Effector CD8-positive, alpha-beta T cell (primary cell): ENCODE measurements at places on chromosomes 5 and 9.
A peak's percentile ranks its signal among the peaks of the same experiment; 100 is the strongest.

GRCh38 chr9:131994364-131995125 lies 85.1 kb downstream of the MED27 start:
- DNase-seq: no peak

DNA sequence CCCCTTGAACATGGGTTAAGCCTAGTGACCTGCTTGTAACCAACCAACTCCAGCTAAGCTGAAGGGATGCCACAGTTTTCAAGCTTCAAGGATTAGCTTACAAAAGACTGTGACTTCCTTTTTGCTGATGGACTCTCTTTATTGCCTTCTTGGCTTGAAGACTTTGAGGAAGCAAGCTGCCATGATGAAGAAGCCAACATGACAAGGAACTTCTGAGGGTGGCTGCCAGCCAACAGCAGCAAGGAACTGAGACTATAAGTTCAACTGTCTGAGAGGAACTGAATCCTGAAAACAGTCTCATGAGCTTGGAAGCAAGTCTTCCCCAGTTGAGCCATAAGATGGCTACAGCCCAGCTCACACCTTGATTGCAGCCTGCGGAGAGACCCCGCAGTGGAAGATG lies 116.1 kb upstream of the TAF11L2 start:
- DNase-seq: no peak

DNA sequence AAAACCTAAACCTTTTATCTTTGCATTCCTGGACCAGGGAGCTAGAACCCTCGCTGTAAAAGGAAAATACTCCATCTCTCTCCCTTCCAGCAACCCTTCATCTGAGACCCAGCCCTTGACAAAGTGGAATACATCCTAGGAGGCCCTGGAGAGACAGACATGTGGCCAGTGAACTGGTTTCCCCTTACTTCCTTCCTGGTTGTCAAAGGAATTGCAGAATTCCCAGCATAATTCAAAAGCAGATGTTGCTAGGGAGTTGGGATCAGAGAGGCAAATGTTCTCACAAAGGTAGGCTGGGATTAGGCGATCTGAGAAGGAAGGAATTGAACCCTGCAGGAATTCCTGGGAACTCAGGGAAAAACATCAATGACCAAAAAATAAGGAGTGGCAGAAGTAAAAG lies 80.9 kb downstream of the MARCHF3 start:
- no peak for DNase-seq

GRCh38 chr9:86821006-86821845 lies 126.1 kb downstream of the GAS1 start:
- no peak for DNase-seq

DNA sequence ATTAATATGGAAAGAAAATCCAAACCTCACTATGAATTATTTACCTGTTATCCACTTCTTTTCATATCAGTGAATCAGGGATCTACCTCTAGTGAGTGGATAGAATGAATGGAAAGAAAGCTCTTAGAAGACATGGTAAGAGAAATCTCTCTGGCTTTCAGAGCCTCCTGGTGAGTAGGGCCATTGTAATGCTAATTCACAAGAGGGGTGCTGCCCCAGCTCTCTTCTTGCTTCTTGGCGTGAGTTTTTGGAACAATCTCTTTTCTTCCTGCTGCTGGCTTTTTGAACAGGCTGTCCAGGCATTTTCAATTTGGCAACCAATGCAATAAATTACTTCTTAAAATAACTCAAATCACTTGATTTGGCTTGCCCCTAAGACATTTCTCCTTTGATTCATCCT lies 49.9 kb upstream of the KCNN2 start:
- no peak for DNase-seq

DNA sequence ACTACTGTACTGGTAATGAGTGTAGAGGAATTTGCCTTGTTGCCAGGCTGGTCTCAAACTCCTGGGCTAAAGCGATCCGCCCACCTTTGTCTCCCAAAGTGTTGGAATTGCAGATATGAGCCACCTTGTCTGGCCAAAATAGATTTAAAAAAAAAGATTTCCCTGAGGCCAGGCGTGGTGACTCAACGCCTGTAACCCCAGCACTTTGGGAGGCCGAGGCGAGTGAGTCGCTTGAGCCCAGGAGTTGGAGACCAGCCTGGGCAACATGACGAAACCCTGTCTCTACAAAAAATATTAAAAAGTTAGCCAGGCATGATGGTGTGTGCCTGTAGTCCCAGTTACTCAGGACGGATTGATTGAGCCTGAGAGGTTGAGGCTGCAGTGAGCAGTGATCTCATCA lies 62.5 kb downstream of the IPO11 start:
- no peak for DNase-seq

DNA sequence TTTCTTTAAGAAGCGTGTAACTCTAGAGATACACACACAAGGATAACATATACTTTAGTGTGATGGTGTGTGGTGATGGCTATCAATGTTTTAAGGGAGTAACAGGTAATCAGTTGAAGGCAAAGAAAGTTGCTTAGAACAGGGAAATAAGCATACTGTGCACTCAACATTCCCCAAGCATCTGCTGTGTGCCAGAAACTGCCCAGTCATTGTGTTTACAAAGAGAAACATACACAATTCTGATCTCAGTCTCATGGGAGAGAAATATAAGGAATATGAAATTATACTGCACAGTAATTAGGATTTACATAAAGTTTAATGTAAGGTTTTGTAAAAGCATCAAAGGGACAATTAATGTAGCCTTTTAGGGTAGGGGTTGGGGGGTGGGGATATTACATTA lies 224.1 kb upstream of the TYRP1 start:
- DNase-seq: no peak

DNA sequence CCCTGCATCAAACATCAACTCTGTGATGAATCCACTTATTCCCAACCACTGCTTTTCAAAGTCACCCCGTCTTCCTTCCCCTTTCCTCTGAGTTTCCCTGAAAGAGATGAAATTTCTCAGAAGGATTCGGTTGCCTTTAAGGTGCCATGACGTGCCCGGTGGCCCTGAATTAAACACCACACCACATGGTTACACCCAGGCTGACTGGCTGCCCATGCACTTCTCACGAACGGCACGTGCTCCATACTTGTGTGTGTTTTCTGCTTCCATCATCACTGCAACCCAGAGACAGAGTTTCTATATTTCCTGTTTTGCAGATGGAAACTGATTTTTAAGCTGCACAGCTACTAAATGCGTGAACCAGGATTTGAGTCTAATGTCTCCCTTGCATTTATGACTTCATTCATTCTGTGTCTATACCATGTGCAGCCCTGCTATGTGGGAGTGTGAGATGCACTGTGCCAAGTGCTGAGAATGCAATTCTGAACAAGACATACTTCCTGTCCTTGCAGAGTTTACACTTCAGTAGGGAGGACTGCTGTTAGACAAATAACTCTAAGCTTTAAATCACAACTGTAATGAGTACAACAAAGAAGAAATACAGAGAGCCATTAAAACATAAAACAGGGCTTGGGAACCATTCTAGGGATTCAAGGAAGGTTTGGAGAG lies 162.9 kb downstream of the NXNL2 start:
- no peak for DNase-seq

- DNase-seq: no peak
Measured at GRCh38 chr9:132985489-132985888, 7.0 kb downstream of the GFI1B start.

GRCh38 chr9:127522727-127523126 lies 71.4 kb downstream of the LRSAM1 start:
- DNase-seq: no peak

DNA sequence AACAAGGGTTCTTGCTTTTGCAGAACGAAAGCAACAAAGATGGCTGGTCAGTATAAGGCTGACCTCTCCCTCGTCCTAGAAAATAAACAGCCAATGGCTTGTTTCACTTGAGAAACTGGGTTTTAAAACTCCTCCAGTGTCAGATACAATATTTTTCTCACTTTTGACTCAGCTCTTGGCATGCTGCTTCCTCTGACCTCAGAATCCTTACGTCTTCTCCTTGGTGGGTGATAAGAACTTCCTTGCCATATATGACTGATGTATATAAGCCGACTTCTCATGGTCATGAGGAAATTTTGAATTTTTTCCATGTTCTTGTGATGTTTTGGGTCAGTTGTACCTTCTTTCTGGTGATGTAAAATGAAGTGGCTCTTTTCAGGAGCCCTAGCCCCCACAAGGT lies 3.8 kb downstream of the ZNF618 start:
- no peak for DNase-seq

- no peak for DNase-seq
Measured at GRCh38 chr9:131252120-131252519, 24.2 kb downstream of the FAM78A start.

DNA sequence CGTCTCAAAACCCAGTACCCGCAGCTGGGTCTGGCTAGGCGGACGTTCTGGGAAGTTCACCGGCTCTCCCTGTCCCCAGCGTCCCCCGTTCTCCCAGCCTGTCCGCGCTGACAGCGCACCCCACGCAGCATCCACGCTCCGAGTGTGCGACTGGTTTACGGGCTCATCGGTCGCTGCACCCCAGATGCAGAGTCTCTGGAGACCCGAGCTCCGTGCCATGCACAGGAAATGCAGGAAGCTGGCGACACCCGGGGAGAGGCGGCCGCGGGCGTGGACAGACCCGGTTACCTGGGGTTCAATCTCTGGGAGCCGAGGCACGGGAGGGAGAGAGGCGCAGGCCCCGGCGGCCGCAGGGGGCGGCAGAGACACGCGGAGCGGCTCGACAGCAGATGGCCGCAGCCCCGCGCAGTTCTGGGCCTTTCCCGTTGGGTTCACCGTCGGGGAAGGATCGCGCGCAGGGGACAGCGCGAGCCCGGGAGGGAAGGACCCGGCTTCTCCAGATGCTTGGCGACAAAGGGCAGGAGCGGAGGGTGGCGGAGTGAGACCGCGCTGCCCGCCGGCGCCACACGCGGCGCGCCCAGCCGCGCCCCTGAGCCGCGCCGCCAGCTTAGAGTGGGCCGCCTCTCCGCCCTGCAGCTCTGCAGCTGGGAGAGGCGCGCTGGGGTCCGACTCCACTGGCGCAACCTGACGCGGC lies 558 bp downstream of the SHROOM1 start:
- peak; percentile 36 for DNase-seq

DNA sequence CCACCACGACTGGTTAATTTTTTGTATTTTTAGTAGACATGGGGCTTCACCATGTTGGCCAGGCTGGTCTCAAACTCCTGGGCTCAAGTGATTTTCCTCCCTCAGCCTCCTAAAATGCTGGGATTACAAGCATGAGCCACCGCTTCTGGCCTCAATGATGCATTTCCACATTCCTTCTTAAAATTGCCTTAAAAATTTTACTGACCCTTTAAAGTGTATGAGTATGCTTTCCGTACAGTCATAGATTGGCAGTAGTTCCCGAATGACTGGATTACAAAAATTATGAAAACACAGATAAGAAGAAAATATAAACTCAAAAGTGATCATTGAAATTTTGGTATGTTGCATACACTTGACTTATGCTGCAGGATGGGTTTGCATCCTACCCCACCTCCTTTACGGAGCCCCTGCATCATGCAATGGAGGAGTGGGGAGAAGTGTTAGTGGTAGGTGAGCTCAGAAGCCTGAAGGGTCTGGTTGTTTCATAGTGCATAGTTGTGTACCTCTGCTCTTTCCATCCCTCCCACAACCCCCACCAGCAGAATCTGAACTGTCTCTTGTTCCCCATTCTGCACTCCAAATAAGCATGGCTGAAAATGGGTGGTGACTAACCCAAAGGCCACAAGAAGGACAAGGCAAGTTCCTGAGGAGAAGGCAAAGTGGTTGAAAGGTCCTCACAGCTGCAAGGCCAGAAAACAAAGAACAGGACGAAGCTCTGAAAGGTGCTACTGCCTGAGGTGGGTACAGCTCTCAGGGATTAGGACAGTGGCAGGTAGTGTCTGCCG lies 26.8 kb downstream of the ANKRD55 start:
- DNase-seq: no peak

- DNase-seq: no peak
Measured at GRCh38 chr5:141077826-141078225, 16.6 kb upstream of the PCDHB2 start.

DNA sequence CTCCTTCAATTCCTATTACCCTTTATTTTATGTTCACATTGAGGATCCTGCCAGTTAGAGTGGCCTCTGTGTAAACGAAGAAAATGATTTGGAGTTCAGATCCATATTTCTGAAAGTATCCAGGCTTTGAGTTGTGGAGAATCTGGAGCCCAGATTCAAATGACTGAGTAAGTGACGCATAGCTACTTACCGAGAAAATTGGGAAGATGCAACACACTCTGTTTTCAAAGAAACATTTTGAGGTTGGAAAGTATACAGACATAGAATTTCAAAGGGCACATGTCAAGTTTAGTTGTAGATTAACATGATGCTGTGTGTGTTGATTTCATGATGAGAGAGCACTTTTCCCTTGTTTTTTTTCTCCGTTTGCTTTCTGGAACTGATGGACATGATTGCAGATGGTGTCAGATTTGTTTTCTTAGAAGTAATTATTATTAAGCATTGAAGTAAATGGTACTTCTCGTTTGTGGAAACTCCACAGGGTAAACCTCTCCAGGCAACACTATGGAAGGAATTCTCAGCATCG lies 148.1 kb downstream of the KDM4C start:
- DNase-seq: no peak

GRCh38 chr5:37787742-37788141 lies 52.1 kb downstream of the GDNF start:
- no peak for DNase-seq

GRCh38 chr5:116944183-116944582 lies 369.6 kb upstream of the SEMA6A start:
- no peak for DNase-seq

- DNase-seq: peak; percentile 72
Measured at GRCh38 chr5:172175263-172175719, 12.7 kb downstream of the STK10 start.

- DNase-seq: no peak
Measured at GRCh38 chr5:128015978-128016377, 67.6 kb upstream of the SLC12A2 start.

GRCh38 chr5:4419281-4419680 lies 720.8 kb upstream of the ADAMTS16 start:
- DNase-seq: no peak

DNA sequence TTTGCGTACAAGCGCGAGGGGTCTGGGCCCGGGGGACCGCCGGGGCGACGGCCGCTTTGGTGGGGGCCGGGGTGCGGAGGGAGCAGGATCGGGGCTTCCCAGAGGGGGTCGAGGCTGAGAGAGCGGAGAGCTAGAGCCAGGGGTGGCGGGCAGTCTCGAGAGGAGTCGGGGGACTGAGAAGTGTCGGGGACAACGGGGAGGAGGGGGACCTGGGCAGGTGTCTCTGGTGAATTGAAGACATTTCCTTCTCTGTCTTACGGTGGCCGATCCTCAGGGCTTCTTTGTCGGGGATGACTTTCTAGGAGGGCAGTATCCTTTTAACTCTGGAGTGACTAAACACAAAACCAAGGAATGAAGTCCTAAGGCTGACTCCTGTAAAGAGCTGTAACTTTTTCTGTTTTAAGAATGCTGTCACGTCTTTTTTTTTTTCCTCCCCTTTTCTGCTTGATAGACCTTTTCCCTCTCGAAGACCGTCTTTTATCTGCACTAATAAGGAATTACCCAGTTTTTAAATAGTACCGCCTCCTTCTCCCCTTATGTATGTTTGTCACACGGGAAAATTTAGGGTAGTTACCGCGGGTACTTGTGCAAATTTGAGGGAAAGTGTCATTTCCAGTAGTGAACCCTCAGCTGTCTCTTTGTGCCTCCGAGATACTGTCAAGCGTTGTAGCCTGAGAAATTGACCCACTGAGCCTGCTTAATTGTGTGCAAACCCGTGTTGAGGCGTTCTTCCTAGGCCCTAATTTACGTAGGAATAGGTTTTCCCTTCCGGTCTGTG lies 822 bp downstream of the DENND4C start:
- DNase-seq: no peak

GRCh38 chr5:78345485-78345884 lies 14.9 kb upstream of the SCAMP1 start:
- DNase-seq: no peak

GRCh38 chr9:18405240-18405639 lies 68.7 kb upstream of the ADAMTSL1 start:
- no peak for DNase-seq

- no peak for DNase-seq
Measured at GRCh38 chr5:130337179-130337888, 433.1 kb downstream of the CHSY3 start.
